ENCODE measurements at places on chromosomes 5 and 9. TPM values are rescaled to one million over a fixed set of nuclear protein-coding genes. Genes with fewer than 3 reads are reported as not detected.

Gene NTRK2
- 3.0 TPM for total RNA-seq

Gene GRM6
- not detected for total RNA-seq

GRCh38 chr5:56278335-56278753 is 45.2 kb upstream of the ANKRD55 start:
- H3K27me3 ChIP-seq: no peaks in the 10 kb centered on the region
- peaks cover 37% of the 10 kb centered on the region for H3K4me1 ChIP-seq
- no peaks in the 10 kb centered on the region for H3K36me3 ChIP-seq
- peak overlapping the region; percentile 48 for H3K27ac ChIP-seq
- H3K4me3 ChIP-seq: no peak overlapping the region

Gene EIF4E1B
- not detected for total RNA-seq

Gene CDC25C
- 0.27 TPM for total RNA-seq

- H3K4me3 ChIP-seq: no peak overlapping the region
- peak overlapping the region; percentile 59 for H3K27ac ChIP-seq
- no peak for DNase-seq
- H3K4me1 ChIP-seq: peaks cover 23% of the 10 kb centered on the region
- H3K27me3 ChIP-seq: no peaks in the 10 kb centered on the region
Observed at GRCh38 chr5:143024228-143024920, 254.2 kb downstream of the ARHGAP26 start.

DNA sequence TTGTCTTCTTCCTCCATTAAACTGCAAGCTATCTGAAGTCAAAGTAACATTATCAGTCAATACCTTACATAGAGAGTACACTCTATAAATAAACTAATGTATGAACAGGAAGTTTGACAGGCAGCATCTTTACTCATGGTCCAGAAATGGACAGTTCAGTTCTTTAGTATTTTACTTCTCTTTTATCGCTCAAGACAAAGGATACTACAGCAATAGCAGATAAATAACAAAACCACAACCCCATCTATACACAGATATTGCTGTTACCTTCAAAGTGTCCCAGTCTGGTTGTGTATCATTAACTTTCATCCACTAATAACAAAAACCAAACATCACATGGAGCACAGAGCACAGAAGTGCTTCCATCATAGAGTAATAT is 46.4 kb downstream of the SEMA5A start:
- no peaks in the 10 kb centered on the region for H3K36me3 ChIP-seq
- no peak overlapping the region for H3K27ac ChIP-seq
- H3K4me1 ChIP-seq: peaks cover 10% of the 10 kb centered on the region
- no peak for DNase-seq
- no peak overlapping the region for H3K4me3 ChIP-seq
- no peaks in the 10 kb centered on the region for H3K27me3 ChIP-seq

Gene SRD5A1
- total RNA-seq: 5.7 TPM

DNA sequence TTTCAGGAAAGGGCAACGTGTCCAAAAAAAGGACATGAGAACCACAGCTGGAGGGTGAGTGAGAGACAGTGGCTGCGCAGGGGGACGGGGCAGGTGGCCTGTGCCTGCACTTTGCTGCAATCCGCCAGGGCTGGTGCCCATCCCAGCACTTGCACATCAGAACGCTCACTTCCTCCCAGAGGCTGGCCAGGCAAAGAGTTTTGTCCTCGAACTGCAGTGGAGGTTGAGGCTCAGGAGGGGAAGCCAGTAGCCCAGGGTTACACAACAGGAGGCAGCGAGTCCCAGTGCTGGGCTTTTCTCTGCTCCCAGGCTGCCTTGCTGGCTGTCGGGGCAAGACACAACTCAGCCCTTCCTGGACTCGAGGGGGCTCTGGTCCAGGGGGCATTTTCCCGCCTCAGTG is 33.1 kb downstream of the CRB2 start:
- no peaks in the 10 kb centered on the region for H3K27me3 ChIP-seq
- no peaks in the 10 kb centered on the region for H3K36me3 ChIP-seq
- H3K27ac ChIP-seq: no peak overlapping the region
- H3K4me1 ChIP-seq: no peaks in the 10 kb centered on the region
- DNase-seq: no peak
- H3K4me3 ChIP-seq: no peak overlapping the region

GRCh38 chr9:6598249-6598725 is 47.2 kb downstream of the GLDC start:
- no peak overlapping the region for H3K4me3 ChIP-seq
- H3K36me3 ChIP-seq: no peaks in the 10 kb centered on the region
- no peak overlapping the region for H3K27ac ChIP-seq
- DNase-seq: no peak
- no peaks in the 10 kb centered on the region for H3K4me1 ChIP-seq
